ENCODE measurements at places on chromosomes 2 and 18. TPM values are rescaled to one million over a fixed set of nuclear protein-coding genes. Genes with fewer than 3 reads are reported as not detected.

FEV gene
- total RNA-seq: not detected

KRTCAP3 gene
- not detected for total RNA-seq

MFSD2B gene
- total RNA-seq: 0.62 TPM

FKBP7 gene
- total RNA-seq: 9.7 TPM

XPO1 gene
- total RNA-seq: 124 TPM

RFTN2 gene
- total RNA-seq: not detected

IL1B gene
- 0.15 TPM for total RNA-seq

EPB41L5 gene
- total RNA-seq: 4.1 TPM

MOGAT1 gene
- total RNA-seq: not detected

IL36A gene
- not detected for total RNA-seq

TSPYL6 gene
- not detected for total RNA-seq

MIB1 gene
- total RNA-seq: 11.2 TPM

CYB5A gene
- total RNA-seq: 133 TPM

MFF gene
- 102 TPM for total RNA-seq

DARS1 gene
- 58.7 TPM for total RNA-seq

SERPINB2 gene
- total RNA-seq: not detected

IL1RN gene
- total RNA-seq: 0.13 TPM

COL4A4 gene
- 2.1 TPM for total RNA-seq

CDCA7 gene
- 48.6 TPM for total RNA-seq

UGT1A7 gene
- 4.0 TPM for total RNA-seq

GREB1L gene
- total RNA-seq: 2.9 TPM

CHST9 gene
- not detected for total RNA-seq

TTC39C gene
- total RNA-seq: 17.2 TPM

PAX8 gene
- 0.85 TPM for total RNA-seq

WDR33 gene
- 25.2 TPM for total RNA-seq

ANKRD29 gene
- total RNA-seq: 16.2 TPM

ESCO1 gene
- total RNA-seq: 9.2 TPM

GKN1 gene
- total RNA-seq: 0.56 TPM

CYP26B1 gene
- total RNA-seq: 16.9 TPM

SERPINB12 gene
- total RNA-seq: not detected

EIF2AK2 gene
- total RNA-seq: 22.6 TPM

KHK gene
- 10.4 TPM for total RNA-seq

TDRD15 gene
- not detected for total RNA-seq

DSEL gene
- total RNA-seq: 0.40 TPM

CABYR gene
- total RNA-seq: 15.4 TPM

ADNP2 gene
- 10.9 TPM for total RNA-seq

PROC gene
- 5.6 TPM for total RNA-seq

FBXO48 gene
- total RNA-seq: 0.55 TPM

PLGLB1 gene
- 0.48 TPM for total RNA-seq

HNMT gene
- total RNA-seq: 0.53 TPM

ICOS gene
- not detected for total RNA-seq

ABHD1 gene
- total RNA-seq: 1.6 TPM

PJVK gene
- 1.4 TPM for total RNA-seq

RAMP1 gene
- not detected for total RNA-seq

IL36B gene
- total RNA-seq: 0.17 TPM

C18orf54 gene
- total RNA-seq: 3.2 TPM
